Stimulated activated CD8-positive, alpha-beta memory T cell treated with anti-CD3 and anti-CD28 coated beads, Interleukin-2, amount 100 ng/mL, for 48 hours (primary cell): ENCODE measurements at places on chromosomes 1 and 21.

DNA sequence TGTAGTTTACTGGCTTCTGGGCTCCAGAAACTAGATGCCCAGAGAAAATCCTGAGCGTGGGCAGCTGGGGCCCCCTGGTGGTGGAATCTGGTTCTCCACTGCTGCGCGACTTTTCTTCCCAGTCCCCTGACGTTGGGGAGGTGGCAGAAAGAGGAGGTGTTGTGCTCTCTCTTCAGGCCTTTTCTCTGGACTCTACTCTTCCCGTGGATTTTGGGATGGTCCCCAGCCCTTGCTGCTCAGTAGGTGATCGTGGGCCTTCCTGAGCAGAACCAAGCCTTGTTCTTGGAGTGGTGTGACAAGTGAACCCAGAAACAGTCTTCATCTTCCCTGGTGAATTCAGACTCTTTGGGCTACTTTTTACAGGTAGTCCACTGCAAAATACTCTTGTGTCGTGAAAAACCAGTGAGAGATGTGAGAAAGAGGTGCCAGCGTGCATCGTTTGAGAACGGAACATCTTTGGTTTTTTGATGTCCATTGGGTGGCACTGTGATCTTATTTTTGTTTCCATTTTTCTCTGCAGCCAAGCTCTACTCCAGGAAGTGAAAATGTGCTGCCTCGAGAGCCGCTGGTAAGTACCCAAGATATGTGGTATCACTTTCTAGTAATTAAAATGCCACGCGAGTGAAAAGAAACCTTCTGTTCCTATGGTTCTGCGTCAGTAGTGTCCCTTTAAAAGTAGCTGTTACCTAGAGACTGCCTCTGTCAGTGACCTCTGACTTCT lies 20.2 kb downstream of the PEX14 start:
- DNase-seq, result peak; percentile 80

DNA sequence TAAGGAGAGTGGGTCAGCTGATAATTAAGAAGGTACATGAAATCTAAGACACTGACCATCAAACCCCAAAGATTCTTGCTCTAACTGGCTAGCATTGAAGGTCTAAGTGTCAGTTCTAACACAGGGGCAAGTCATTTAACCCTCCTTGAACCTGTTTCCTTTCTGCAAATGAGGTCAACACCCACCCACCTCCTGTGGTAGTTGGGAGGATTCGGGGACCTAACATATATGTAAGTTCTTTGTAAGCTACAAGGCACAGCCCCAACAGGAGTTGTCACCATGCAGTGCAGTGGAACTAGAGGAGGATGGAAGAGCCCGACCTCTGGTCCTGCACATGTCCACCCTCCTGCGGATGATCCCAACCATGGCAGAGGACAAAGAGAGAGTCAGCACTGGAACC lies 2.4 kb downstream of the NUDT17 start:
- no peak for DNase-seq

DNA sequence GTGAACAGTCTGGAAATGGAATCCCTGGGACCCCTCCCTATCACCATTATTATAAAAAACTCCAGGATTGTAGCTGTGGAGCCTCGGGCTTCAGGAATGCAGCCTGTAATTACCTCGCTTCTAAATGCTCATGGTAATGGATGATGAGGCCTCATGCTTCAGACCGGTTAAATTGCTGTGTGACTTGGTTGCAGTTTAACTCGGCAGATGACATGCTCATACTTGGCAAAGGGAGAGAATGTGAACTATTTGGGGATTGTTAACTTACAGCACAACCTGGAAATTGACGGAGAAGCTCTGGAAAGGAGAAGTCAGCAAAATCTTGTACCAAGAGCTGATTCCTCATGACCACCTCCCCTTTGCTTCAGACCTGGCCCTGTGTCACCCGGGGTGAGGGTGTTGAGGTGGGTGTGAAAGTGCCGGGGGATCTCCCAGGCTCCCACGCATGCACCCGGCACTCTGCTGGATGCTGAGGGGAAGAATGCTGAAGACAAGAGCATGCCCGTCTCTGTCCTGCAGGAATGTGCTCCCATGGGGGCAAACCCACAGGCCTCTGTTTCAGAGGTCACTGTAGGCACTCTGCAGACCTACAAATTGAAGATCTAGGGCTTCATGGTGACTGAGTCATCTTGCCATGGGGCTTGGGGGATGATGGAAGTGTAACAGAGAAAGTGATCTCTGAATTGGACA lies 364.8 kb downstream of the RPS6KC1 start:
- DNase-seq, result no peak

DNA sequence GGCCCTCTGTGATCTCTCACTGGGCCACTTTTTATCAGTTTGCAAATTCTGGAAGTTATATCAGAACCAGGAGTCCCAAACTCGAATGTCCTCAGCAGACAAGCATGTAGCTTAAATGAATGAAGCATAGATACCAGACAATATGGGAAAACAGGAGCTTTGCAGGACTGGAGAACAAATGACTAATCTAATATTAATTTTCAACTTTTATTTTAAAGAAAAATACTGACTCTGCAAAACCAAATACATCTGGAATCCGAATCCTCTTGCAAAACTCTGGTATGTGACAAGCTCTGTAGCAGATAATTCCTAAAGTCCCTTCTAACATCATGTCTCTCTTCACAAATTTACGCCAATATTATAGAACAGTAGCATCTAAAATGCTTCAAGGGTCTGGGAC lies 427.4 kb downstream of the TTLL7 start:
- no peak for DNase-seq

- DNase-seq, result no peak
Observed at GRCh38 chr1:1624443-1625403, 7.2 kb upstream of the MMP23B start.

- DNase-seq, result no peak
Observed at GRCh38 chr1:83910461-83910860, 88.5 kb downstream of the TTLL7 start.

DNA sequence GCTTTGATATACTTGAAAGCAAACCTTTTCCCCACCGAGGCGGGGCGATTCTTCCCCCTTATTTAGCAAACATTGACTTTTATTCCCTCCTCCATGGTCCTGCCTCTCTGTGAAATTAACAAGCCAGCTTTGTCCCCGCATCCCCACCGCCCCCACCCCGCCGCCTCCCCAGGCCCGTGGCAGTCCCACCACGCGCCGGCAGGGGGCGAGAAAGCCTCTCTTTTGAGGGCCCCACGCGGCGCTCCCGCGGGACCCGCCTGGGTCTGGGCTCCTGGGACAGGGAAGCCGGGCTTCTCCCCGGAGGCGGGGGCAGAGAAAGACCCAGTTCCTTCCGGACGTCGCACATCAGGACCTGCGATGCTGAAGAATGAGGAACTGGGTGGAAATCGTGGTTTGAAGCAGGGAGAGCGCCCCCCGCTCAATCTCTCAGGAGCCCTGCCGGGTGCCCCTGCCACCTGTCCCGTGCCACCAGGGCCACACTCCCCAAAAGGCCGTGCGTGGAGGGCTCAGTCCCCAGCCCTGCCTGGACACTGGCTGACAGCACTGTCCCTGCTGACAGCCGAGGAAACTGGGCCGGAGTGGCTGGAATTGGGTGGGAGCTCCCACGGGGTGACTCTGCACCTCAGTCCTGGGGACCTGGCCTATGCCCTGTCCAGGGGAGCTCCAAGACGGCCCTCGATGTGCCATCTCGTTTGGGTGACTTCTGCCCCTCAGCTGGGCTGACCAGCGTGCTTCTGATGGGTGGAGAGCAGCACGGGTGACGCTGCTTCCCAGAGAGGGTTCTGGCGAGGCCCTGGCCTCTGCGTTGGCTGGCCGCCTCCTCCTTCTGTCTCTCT lies 8.6 kb upstream of the ACTRT2 start:
- peak; percentile 43 for DNase-seq

DNA sequence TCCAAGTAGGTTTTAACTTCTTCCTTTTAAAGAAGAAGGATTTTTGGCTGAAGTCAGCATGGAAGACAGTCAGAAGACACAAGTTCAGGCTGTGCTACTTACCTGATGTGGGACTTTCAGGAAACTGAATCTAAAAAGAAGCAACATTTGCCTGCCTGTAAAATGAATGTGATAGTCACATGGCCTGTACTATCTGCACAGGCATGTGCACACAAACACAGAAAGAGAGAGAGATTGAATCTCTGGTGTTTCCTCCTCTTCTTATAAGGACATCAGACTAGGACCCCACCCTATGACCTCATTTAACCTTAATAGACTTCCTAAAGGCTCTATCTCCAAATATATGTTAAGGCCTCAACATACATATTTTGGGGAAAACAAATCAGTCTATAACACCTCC lies 542.9 kb downstream of the PLPP3 start:
- DNase-seq, result no peak

GRCh38 chr1:247905181-247905580 lies 9.8 kb downstream of the OR2W3 start:
- no peak for DNase-seq

- DNase-seq, result no peak
Observed at GRCh38 chr1:211932933-211933254, 102.3 kb upstream of the LPGAT1 start.

GRCh38 chr1:214107322-214108096 lies 119.7 kb downstream of the PROX1 start:
- no peak for DNase-seq

- no peak for DNase-seq
Observed at GRCh38 chr1:224801844-224802490, 127.5 kb upstream of the DNAH14 start.

GRCh38 chr21:34020005-34020847 lies 53.2 kb upstream of the MRPS6 start:
- no peak for DNase-seq

DNA sequence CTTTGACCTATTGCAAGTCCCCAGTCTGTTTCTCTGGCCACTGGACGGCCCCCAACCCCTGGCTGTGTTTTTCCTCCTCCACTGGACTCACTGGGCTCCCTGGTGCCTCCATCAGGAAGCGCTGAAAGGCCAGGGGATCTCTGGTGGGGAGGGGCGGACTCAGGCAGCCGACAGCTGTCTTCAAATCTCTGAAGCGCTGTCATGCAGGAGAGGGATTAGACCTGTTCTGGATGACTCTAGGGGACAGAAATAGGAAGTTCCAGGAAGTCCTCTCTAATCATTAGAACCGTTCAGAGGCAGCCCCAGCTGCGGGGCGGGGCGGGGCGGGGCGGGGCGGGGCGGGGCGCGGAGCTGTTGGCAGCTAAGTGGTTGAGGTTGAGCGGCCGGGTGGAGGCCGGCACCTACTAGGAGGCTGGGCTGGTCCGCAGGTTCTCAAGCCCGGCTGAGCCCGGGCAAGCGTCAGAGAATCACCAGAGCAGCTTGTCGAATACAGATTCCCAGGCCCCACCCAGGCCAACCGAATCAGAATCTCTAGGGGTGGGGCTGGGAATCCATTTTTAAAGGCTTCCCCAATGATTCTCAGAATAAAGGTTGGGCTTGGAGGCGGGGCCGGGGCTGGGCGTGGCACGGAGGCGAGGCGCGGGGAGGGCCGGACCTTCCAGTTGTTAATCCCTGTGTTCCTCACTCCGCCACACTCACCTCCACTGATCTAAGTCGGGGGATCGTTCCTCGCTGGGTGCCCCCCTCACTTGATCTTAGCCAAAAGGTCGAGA lies 11.4 kb upstream of the PHLDA3 start:
- DNase-seq, result peak; percentile 63

- DNase-seq, result no peak
Observed at GRCh38 chr1:188314557-188315137, 1485.9 kb downstream of the PLA2G4A start.

- no peak for DNase-seq
Observed at GRCh38 chr1:55654750-55655149, 439.6 kb upstream of the USP24 start.

DNA sequence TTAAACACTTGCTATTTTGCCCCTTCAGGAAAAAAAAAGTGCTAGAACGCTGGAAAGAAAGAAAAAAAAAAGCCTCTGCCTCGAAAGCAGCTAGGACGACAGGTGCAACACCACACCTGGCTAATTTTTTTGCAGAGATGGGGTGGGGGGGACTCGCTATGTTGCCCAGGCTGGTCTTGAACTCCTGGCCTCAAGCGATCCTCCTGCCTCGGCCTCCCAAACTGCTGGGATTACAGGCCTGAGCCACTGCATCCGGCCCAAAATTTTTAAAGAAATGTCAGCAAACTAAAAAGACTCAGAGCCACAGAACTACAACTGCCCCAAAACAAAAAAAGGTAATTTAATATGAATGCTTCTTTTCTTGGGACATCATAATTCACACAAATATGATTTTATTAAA lies 1.4 kb downstream of the DOCK7 start:
- DNase-seq, result no peak

- DNase-seq, result no peak
Observed at GRCh38 chr1:207079706-207080241, 8.9 kb upstream of the C4BPB start.

GRCh38 chr1:36675931-36676562 lies 193.3 kb upstream of the CSF3R start:
- no peak for DNase-seq

DNA sequence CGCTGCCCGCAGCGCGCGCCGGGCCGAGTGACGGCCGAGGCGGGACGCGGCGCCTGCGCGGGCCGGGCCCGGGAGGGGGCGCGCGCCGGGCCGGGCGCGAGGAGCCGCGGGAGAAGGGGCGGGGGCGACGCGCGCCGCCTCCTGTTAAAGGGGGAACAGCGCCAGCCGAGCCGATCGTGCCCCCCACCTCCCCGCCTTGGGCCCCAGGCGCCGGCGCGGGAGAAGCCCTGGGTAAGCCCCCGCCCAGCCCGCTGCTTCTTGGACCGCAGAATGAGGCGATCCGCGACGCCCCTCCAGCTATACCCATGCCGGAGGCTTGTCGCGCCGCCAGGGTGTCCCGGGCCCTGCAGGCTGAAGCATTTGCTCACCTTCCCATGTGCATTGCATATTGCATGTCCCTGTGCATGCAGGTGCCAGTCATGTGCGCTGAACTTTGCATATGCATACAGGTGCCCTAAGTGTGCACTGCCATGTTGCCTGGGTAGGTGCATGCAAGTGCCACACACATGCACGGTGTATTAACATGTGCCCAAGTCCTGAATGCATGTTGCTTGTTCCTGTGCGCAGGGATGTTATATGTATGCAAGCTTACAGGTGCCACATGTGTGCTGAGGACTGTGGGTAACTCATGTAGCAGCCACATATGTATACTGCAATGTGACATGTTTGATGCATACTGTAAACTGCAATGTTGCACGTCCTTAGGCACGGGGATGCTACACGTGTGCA lies at the start of gene ADGRB2:
ADGRB2 (minus strand) TSS at position 29 of the 729 bp plus-strand sequence. CDS start 7,119 bp downstream, outside the sequence.
- DNase-seq, result no peak

GRCh38 chr1:75855010-75855409 lies 58.3 kb downstream of the MSH4 start:
- DNase-seq, result no peak

- DNase-seq, result no peak
Observed at GRCh38 chr1:99358770-99359169, 94.5 kb downstream of the PLPPR4 start.

GRCh38 chr1:183259924-183260323 lies 73.9 kb downstream of the LAMC2 start:
- DNase-seq, result no peak

DNA sequence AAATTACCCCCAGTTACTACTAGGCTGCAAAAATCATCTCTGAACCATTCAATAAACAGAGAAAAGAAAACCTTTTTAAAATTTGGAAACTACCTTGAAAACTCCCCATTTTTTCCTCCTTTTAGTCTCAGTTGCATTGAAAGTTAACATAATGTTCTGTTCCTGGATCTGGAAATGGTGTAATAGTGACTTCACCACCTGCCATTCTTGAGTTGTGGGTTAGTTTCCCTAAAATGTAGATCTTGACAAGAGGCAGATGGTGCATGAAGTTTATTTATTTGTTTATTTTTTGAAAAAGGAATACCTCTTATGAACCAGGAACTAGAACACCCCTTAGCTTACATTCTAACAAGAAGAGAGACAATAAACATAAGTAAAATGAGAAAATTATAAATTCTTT lies 72.8 kb downstream of the ATF6 start:
- no peak for DNase-seq

- DNase-seq, result no peak
Observed at GRCh38 chr1:55898181-55898580, 681.2 kb downstream of the PLPP3 start.

GRCh38 chr1:235663628-235664027 lies 14.0 kb upstream of the GNG4 start:
- no peak for DNase-seq
